Left hindlimb (tissue), 1 donor: ENCODE measurements at places on chromosomes 4 and X.

DNA sequence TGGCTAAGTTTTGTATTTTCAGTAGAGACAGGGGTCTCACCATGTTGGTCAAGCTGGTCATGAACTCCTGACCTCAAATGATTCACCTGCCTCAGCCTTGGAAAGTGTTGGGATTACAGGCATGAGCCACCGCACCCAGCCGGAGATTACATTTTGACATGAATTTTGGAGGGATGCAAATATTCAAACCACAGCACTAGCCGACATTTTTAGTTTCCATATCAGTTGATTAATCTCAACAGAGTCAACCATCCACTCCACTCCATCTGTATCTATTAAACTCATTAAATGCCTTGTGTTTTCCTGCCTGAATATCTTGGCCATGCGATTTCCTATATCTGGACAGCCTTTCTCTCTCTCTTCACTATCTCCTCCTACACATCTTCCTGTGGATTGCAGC lies 64.1 kb upstream of the PDGFRA start:
- no peak for DNase-seq

DNA sequence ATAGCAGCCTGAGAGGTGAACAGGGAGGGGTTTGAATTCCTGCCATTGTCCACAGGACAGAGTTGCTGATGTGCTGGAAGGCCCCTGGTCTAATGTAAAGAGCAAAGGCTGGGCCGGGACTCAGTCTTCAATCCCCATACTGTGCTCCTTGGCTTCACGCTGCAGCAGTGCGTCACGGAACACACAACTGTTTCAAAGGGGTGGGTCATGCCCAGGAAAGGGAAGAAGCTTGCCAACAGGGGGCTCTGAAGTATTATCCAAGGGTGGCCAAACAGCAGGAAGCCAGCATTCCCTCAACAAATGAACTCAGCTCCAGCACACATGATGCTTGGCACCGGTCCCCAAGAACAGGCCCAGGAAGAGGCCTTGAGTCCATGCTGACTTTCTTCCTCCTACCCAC lies 122.5 kb downstream of the NFKB1 start:
- peak; percentile 53 for DNase-seq

GRCh38 chrX:9184211-9184610 lies 150.3 kb upstream of the FAM9B start:
- no peak for DNase-seq

GRCh38 chr4:2408401-2408958 lies 10.0 kb downstream of the ZFYVE28 start:
- peak; percentile 25 for DNase-seq

DNA sequence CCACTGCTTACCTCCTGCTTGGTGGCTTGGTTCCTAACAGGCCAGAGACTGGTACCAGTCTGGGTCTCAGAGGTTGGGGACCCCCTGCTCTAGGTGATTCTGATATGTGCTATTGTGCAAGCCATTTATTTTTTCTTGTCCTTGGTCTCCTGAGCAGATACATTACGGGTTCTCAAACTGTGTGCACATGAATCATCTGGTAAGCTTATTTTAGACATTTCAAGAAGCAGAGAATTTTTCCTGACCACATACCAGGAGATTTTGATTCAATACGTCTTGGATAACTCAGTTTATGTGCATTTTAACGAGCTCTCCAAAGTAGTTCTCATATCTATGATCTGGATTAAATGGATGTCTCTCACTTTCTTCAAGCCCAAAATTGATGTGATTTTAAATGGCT lies 77.2 kb downstream of the FHIP1A start:
- no peak for DNase-seq

DNA sequence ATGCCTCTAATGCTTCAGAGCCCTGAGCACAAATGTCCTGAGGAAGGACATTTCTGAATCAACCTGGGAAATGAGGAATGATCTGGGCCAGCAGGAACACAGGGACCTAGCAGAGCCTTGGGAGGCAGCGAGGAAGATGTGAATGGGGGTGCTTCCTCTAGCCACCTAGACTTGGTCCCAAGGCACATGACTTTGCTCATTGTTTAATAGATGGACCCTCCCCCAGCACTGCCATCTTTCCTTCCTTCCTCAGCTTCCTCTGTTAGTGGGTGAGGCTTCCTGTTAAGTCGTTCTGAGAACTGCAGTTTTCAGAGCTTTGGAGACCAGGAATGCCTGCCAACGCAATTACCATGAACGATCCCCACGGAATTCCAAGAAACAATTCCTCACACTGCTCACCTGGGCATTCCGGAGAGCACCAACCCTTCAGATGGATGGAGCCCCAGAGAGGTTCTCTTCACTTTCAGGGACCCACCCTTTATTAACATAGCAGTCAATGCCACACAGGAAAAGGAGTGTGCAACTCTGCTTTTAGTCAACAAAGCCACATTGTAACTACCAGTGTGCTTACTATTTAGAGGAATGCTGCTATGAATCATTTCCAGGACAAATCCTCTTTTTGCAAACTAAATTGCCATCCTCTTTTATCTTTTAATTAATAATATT lies 48.5 kb upstream of the STIM2 start:
- no peak for DNase-seq

- DNase-seq: no peak
Observed at GRCh38 chrX:39609941-39610340, 487.8 kb downstream of the BCOR start.

GRCh38 chr4:98094118-98094517 lies 49.2 kb downstream of the STPG2 start:
- no peak for DNase-seq

GRCh38 chrX:151570561-151570960 lies 7.1 kb downstream of the PASD1 start:
- no peak for DNase-seq

- DNase-seq: no peak
Observed at GRCh38 chr4:65089666-65090065, 580.6 kb downstream of the EPHA5 start.

DNA sequence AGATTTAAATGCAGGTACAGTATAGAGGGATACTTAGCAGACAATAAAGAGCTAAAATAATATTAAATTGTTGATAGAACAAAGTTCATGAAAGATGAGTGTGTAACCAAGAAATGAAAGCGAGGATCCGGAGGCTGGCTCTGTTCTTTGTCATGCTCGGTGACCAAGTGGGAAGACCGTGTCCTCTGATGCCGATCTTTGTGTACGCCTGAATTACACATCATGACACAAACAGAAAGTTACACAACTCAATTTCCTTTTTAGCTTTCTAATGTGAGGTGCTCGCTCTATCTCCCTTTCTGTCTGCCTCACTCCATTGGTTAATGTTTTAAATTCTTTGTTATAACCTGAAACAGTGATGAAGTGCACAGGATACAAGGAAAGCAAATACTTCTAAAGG lies 114.8 kb upstream of the NEIL3 start:
- no peak for DNase-seq

- no peak for DNase-seq
Observed at GRCh38 chrX:129577473-129577872, 37.4 kb downstream of the OCRL start.

- DNase-seq: peak; percentile 59
Observed at GRCh38 chr4:177250056-177250696, 59.5 kb upstream of the NEIL3 start.

DNA sequence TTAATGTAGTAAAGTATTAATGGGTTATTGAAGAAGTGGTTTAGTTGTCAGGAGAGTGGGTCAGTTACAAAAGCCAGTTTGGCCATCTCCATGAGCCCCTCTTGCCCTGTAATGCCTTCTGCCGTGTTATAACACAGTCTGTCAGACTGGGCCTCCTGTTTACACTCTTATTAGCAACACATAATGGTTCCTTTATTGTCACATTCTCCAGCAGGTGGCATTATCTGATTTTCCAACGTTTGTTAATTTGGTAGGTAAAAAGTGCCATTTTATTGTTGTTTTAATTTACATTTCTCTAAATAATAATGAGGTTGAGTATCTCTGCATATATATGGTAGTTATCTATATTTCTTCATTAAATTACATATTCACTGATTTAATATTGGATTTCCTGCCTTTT lies 560.8 kb downstream of the FGF13 start:
- DNase-seq: no peak

DNA sequence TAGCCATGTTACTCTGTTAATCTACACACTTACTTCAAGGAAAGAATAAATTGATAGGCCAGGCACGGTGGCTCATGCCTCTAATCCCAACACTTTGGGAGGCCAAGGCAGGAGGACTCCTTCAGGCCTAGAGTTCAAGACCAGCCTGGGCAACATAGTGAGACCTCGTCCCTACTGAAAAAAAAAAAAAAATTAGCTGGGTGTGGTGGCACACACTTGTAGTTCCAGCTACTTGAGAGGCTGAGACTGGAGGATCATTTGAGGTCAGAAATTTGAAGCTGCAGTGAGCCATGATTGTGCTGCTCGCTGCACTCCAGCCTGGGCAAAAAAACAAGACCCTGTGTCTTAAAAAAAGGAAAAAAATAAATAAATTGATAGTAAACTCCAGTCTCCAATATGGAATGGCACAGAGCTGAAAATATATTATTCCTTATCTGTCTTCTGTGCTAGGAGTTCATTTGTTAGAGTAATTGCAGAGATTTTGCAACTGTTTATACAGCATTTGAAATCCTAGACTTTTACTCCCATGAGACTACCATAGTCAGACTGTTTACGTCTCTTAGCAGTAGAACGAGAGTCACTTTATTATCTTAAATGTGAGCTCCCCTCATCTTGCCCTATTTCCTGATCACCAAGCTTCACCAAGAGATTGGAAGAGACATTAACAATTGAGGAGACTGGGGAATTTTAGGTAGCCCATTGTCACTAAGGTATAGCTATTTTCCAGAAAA lies 18.8 kb upstream of the TMEM131L start:
- DNase-seq: no peak

DNA sequence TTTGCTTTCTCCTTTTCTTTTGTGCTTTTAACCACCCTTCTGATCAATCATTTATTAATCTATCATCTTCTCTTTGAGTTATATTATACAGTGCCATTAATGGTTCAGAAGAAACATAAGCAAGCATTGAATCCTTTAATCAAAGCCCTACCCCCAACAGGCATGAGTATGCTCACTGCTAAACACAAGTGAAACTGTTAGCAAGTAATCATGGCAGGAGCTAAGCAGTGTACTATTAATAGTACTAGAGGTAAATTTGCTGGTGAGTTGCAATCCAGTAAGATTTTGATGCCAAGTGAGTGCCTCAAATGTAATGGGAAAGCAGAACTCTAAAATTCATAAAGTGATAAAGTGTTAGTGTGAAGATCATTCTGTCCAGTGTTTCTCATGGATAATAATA lies 57.2 kb downstream of the FNIP2 start:
- no peak for DNase-seq

- no peak for DNase-seq
Observed at GRCh38 chrX:104195489-104196084, 29.3 kb downstream of the FAM199X start.

DNA sequence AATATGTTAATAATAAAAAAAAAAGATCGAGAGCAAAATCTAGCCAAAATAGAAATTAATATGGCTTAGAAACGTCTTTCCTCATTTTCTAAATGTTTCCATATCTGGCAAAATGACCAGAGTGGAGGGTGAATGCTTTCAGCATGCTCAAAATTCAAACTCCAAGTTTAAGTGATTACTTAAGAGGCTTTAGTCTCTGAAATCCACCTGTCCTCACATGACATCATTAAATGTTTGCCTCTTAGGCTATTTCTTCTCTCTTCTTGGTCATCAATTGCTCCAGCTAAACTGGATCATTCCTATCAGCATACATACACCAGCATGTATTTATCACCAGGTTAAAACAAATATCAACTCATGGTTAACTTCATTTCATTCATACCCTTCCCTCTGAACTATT lies 54.5 kb upstream of the ATXN3L start:
- no peak for DNase-seq

- no peak for DNase-seq
Observed at GRCh38 chr4:87014284-87014782, 79.5 kb downstream of the AFF1 start.

DNA sequence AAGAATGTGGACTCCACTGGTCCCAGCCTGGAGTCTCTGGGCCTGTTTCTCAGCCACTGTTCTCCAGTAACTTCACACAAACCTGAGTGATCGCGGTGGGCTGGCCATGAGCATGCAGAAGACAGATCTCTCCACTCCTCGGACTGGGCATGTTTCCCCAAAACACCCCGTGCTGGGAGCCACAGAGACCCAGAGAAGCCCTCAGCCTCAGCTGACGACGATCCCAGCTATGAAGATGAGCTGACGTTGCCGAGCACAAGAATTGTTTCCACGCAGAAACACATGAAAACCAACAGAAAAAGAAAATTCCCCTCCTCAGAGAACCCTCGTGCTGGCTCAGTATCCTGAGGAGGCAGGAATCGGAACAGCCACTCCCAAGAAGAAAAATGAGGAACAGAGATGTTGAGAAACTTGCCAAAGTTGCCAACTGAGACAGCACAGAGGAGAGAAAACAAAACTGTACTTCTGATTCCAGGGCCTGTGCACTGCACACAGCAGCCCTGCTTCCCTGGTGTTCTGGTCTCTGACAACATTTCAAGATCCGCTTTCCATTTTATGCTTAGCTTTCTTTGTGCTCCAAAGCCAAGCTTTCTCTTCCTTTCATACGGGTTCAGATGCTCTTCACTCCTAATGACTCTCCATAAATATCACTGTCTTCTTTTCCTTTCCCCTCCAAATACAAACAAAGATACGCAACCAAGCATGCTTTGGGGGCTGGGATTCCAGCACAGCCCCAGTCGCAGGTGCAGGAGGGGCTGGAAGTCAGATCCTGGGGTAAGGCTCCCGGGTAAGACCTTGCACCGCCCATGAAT lies 81.4 kb downstream of the IRF2 start:
- DNase-seq: no peak

DNA sequence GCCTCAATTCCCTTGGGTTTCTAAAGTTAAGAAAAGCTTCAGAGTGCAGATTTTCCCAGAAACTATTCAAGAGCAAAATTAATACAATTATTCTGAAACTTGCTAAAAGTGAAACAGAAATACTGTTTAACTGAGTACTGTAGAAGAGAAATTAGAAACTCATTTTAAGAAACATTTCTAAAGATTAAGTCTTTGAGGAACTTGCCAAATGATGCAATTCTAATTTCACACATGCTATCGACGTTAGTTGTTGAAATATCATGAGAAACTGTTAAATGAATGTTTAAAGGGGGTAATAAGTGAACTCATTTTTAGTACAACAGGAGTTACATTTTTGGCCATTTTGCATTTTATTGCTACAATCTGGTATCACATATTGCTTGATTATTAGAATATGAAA lies 125.3 kb upstream of the MAOA start:
- no peak for DNase-seq

GRCh38 chr4:168677063-168677462 lies 180.2 kb downstream of the PALLD start:
- DNase-seq: no peak

GRCh38 chr4:28879178-28879577 lies 1841.0 kb upstream of the PCDH7 start:
- no peak for DNase-seq

DNA sequence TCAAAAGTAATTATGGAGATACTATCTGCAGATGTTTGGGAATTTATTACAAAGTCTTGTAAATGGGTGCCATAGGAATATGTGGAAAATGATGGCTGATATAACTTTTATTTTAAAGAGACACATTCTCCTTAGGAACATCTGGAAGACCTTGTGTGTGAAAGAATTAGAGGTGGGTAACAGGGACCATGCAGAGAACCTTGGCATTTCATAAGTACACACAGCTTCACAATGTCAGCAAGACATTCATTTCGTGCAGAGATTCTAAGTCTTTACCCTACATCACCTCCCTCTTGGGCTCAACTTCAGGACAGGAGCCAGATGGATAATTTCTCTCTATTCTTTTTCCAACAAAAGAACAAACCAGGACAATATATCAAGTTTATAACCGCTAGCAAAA lies 458.1 kb upstream of the INTU start:
- DNase-seq: no peak
